ENCODE measurements at places on chromosomes 13 and 19.

GRCh38 chr19:55311397-55311796 lies 13.7 kb downstream of the TMEM150B start:
- DNase-seq: no peak

DNA sequence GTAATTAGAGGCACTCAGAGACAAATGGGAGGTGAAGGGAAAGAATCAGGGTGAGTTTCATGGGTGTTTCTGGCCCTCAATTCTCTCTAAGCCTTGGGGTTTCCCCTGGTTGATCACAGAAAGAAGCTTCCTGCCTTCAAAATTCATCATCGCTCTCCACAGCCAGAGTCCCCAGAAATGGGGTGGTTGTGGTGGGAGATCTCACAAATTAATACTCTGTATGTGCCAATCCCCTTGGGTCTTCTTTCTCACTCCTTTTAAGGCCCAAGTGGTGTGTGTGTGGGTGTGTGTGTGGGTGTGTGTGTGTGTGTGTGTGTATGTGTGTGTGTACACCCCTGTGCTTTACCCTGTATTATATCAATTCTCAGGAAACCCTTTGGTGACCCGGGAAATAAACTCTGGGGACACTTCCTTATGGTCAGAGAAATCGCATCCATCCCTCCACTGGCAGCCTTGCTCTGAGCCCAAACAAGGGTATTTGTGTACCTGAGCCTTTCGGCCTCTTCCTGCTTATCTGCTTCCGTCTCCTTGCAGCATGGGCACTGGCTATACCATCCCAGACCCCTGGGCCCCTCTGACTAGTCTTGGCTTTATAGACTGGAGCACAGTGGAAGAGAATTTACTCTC lies 2.8 kb upstream of the FCGBP start:
- DNase-seq: no peak

- no peak for DNase-seq
These were observed 136.8 kb downstream of the DCLK1 start for GRCh38 chr13:35994131-35994966.

DNA sequence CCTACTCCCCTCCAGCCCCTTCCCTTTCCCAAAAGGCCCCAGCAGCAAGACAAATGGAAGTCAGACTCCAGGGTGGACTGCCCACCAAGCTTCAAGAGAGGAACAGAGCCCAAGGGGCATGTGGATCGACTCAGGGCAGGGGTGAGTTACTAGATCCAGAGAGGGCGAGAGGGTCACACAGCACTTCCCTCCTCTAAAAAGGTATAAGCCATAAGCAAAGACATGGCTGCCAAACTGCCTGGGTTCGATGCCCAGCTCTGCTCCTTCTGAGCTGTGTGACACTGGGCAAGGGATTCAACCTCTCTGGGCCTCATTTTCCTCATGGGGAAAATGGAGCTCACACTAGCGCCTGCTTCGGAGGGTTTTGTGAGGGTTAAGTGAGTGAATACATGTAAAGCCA lies 3.8 kb downstream of the PPP1R14A start:
- DNase-seq: no peak

DNA sequence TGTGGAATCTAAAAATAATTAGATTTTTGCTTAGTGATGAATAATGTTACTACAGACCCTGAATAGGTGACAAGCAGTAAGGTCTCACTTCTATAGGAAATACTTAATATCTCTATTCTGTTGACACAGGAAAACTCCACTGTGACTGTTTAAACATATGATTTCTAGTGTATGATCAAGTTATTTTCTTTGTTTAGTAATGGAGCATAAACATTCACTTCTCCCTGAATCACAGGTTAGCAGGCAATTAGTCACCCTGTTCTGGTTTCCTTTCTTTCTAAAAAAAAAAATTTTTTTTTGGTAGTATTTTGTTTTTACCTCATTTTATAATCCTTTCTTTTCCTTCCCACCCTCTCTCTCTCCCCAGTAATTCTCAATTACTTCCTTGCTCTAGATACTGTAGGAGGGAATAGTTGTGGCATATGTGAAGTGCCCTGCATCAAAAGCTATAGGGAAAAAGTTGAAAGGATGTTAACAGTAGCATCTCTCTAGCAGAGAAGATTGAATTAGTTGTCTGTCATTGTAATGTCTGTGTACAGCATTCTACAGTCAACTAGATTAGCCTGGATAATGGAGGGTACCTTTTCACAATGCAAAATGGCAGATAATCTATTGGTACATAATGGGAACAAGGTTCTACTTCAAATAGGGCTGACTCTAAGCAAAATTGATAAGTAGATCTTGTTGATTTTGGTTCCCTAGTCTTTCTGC lies 3.5 kb downstream of the HS6ST3 start:
- no peak for DNase-seq

- no peak for DNase-seq
These were observed 1340.8 kb downstream of the PCDH9 start for GRCh38 chr13:65889368-65889767.

GRCh38 chr13:27135023-27135422 lies 36.6 kb downstream of the USP12 start:
- DNase-seq: no peak

DNA sequence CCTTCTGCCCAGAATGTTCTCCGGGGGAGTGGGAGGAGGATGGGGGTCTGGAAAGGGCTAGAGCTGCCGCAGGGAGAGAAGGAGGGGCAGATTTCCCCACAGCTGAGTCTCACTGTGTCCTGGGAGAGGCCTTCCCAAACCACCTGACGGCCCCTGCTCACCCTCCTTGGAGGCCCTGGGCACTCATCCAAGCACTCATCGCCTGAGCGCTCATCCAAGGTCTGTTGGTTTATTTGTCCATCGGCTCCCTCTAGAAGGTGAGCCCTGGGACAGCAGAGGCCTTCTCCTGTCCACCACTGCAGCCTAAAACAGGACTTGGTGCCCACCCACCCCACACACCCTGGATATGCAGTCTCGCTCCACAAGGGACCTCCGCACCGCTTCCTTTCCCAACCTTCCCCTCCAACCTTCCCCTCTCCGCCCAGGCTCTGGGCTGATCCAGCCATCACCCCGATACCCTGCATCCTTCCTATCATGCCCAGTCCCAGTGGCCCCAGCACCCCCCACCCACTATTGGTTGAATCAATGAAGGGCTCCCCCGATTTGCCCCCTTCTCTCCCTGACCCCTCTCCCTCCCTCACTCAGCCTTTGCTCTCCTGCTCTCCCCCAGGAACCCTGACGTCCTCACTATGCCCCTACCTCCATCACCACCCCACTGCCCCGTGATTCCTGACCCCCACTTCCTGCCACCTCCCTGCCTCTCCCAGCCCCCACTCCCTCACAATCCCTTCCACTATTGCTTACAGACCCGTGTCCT lies 1.7 kb downstream of the UBXN6 start:
- no peak for DNase-seq

DNA sequence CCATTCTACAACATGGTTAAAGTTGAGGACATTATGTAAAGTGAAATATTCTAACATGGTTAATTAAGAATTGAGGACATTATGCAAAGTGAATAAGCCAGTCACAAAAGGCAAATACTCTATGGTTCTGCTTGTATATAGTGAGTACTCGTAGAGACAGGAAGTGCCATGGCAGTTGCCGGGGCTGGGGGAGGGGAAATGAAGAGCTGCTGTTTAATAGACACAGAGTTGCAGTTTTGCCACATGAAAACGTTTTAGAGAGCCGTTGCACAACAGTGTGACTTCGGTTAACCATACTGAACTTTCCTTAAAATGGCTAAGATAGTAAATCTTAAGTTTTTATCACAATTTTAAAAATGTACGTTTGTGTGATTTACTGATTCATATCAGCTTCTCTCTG lies 176.9 kb downstream of the SHISA2 start:
- peak; percentile 16 for DNase-seq

DNA sequence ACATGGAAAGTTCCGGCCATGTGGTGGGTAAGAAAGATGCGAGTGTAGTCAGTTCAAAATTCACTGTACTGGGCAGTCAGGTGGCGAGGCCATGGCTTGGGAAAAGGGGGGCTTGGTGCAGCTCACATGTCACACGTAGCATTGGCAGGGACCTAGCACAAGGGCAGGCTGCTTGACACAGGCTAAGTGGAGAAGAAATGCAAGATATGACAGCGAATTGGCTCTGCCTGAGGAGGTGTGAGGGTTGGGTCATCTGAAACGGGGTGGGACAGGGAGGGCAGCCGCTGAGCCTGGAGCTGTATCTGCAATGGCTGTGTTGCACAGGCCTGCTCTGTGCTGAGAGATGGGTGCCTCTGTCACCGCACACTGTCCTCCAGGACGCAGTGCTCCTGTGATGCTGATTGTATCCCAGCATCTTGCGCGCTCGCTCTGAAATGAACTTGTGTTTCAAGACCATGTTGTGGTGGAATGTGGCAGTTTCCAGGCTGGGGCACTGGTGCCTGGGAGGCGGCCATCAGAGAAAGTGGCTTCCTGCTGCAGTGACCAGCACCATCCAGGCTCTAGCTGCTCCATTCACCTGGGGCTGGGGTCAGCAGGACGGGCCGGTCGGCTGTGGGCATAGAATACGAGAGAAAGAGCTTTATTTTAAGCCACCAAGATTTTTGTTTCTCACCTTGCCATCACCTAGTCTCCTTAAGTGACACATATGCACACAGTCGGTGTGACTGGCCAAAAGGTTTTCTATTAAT lies 70.3 kb downstream of the TEX29 start:
- no peak for DNase-seq

DNA sequence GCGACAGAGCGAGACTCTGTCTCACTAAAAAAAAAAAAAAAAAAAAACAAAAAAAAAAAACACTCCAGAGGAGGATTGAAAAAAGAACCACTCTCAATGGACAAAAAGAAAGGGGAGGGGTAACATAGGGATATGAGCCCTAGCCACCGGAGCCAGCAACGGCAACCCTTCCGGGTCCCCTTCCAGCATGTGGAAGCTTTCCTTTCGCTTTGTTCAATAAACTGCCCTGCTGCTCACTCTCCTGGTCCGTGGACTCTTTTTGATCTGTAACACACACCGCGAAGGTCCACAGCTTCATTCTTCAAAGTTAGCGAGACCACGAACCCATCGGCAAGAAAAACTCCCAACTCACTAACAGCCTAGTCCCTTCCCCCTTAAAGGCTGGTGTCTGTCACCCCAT lies 1.0 kb upstream of the REX1BD start:
- no peak for DNase-seq

DNA sequence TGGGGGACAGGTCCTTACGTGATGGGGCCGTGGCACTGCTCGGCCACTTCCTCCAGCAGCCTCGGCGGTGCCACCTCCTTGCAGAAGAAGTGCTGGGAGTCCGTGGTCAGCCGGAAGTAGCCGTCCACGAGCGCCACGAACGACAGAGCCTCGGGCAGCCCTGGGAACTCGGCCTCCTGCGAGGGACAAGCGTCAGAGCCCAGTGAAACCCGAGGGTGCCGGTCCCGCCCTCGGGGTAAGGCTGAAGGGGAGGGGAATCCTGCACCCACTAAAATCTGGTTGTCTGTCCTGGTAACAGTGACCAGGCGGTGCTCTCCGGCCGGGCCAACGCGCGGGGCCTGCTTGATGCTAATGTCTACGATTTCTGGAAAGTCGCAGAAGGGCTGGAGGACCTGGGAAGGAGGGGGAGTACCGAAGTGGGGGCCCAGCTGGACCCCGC lies 6.4 kb downstream of the JAK3 start:
- no peak for DNase-seq

GRCh38 chr13:26459276-26460131 lies 98.0 kb upstream of the WASF3 start:
- DNase-seq: no peak

DNA sequence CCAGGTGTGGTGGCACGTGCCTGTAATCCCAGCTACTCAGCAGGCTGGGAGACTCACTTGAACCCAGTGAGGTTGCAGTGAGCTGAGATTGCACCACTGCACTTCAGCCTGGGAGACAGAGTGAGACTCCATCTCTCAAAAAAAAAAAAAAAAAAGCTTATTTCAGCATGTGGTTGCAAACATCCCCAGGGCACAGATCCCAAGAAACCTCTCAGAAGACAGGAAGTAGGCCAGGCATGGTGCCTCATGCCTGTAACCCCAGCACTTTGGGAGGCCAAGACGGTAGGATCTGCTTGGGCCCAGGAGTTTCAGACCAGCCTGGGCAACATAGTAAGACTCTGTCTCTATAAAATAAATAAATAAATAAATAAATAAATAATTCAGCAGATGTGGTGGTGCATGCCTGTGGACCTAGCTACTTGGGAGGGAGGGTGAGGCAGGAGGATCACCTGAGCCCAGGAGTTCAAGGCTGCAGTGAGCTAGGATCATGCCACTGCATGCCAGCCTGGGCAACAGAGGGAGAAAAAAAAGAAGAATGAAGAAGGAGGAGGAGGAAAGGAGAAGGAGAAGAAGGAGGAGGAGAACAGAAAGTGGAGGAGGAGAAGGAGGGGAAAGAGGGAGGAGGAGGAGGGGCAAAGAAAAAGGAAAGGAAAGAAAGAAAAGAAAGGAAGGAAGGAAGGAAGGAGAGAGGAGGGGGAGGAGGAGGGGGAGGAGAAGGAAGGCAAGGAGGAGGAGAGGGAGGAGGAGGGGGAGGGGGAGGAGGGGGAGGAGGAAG lies 4.3 kb upstream of the LRRC8E start:
- no peak for DNase-seq

- DNase-seq: no peak
These were observed 2425.1 kb upstream of the PCDH20 start for GRCh38 chr13:63840551-63841421.

GRCh38 chr19:54709212-54709948 lies 14.9 kb upstream of the KIR3DL3 start:
- no peak for DNase-seq

GRCh38 chr19:1020868-1021425 lies at the start of gene TMEM259:
Gene TMEM259 (minus strand): TSS chr19:1021123. CDS start chr19:1020996, 127 bp downstream.
- DNase-seq: peak; percentile 95

- DNase-seq: no peak
These were observed 70.5 kb downstream of the GJA3 start for GRCh38 chr13:20090349-20090748.

DNA sequence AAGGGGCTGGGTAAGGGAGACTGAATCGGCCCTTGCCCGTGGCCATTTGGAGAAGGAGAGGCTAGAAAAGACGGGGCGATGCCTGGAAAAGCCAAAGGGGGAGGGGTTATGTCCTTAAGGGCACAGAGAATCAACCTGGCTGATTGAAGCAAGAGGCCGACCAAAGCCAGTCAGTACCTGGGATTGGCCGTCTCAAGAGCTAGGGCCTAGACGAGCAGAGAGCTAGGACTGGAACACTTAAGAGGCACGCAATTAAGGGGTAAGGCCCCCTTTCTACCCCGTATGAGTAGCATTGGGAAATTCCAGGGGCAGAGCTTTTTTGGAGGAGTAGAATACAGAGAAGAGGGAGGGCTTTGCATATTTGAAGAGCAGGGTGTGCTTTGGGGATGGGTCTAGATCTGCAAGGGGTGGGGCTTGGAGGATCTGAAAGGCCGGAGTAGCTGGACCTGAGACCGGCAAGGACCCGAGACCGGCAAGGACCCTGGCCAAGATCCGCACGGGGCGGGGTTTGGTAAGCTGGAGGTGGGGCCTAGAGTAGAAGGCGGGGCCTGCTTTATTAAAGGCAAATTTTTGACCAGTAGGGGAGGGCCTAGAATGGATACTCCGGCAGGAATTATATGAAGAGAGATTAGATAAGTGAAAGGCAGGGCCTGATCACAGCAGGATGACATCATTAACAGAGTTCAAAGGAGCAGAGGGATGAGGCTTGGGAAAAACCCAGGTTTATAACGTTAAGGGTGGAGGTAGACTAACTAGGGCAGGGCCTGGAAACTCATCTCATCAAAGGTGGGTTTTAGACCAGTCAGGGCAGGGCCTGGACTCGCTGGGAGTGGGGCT lies 10.7 kb upstream of the CACNG6 start:
- DNase-seq: no peak

GRCh38 chr19:17775245-17775927 lies 19.6 kb upstream of the B3GNT3 start:
- no peak for DNase-seq

- no peak for DNase-seq
These were observed 1.2 kb downstream of the RABAC1 start for GRCh38 chr19:41957838-41958366.
